ENCODE measurements at places on chromosomes 3 and 15.

GRCh38 chr3:186653080-186653707 is 12.6 kb upstream of the HRG start:
- H3K4me1 ChIP-seq = peaks cover 12% of the 10 kb centered on the region
- no peak for DNase-seq
- H3K36me3 ChIP-seq = no peaks in the 10 kb centered on the region
- H3K27ac ChIP-seq = no peak overlapping the region
- no peak overlapping the region for H3K4me3 ChIP-seq

GRCh38 chr15:88113613-88114308 is 142.8 kb downstream of the NTRK3 start:
- no peak overlapping the region for H3K4me3 ChIP-seq
- no peaks in the 10 kb centered on the region for H3K27me3 ChIP-seq

GRCh38 chr3:133367956-133368355 is 31.9 kb upstream of the BFSP2 start:
- DNase-seq = no peak
- H3K27ac ChIP-seq = no peak overlapping the region

- no peaks in the 10 kb centered on the region for H3K36me3 ChIP-seq
- no peaks in the 10 kb centered on the region for H3K27me3 ChIP-seq
- peak overlapping the region; percentile 94 for H3K27ac ChIP-seq
- H3K4me1 ChIP-seq = peaks cover 83% of the 10 kb centered on the region
Observed at GRCh38 chr3:56917361-56918110, 115.8 kb upstream of the ARHGEF3 start.

- H3K27ac ChIP-seq = peak overlapping the region; percentile 76
- H3K4me1 ChIP-seq = peaks cover 28% of the 10 kb centered on the region
- H3K27me3 ChIP-seq = no peaks in the 10 kb centered on the region
- peaks cover 89% of the 10 kb centered on the region for H3K36me3 ChIP-seq
- DNase-seq = no peak
- no peak overlapping the region for H3K4me3 ChIP-seq
Observed at GRCh38 chr3:3145831-3146230, 19.1 kb downstream of the TRNT1 start.

- no peaks in the 10 kb centered on the region for H3K4me1 ChIP-seq
- H3K4me3 ChIP-seq = no peak overlapping the region
- H3K36me3 ChIP-seq = no peaks in the 10 kb centered on the region
- peaks cover 4% of the 10 kb centered on the region for H3K27me3 ChIP-seq
Observed at GRCh38 chr3:133113927-133114597, 75.9 kb downstream of the TMEM108 start.

DNA sequence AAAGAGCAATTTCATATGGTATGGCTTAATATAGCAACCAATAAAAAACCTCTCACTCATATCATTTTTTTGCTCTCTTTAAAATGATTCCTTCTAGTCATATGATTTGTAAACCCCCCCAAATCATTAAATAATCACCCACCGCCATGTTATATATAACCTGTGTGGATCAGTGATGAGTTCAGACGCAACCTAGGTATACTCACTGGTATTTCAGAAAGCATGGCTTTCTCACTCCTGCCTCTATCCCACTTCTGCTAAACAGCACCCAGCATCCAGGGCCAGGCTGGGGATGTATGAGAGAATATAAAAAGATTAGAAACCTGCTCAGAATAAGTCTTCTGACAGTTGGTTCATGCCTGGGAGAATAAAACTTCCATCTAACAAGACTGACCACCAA is 172.3 kb upstream of the PRICKLE2 start:
- no peak overlapping the region for H3K27ac ChIP-seq
- H3K4me1 ChIP-seq = peaks cover 2% of the 10 kb centered on the region
- no peak for DNase-seq
- no peaks in the 10 kb centered on the region for H3K27me3 ChIP-seq
- no peak overlapping the region for H3K4me3 ChIP-seq
- no peaks in the 10 kb centered on the region for H3K36me3 ChIP-seq

DNA sequence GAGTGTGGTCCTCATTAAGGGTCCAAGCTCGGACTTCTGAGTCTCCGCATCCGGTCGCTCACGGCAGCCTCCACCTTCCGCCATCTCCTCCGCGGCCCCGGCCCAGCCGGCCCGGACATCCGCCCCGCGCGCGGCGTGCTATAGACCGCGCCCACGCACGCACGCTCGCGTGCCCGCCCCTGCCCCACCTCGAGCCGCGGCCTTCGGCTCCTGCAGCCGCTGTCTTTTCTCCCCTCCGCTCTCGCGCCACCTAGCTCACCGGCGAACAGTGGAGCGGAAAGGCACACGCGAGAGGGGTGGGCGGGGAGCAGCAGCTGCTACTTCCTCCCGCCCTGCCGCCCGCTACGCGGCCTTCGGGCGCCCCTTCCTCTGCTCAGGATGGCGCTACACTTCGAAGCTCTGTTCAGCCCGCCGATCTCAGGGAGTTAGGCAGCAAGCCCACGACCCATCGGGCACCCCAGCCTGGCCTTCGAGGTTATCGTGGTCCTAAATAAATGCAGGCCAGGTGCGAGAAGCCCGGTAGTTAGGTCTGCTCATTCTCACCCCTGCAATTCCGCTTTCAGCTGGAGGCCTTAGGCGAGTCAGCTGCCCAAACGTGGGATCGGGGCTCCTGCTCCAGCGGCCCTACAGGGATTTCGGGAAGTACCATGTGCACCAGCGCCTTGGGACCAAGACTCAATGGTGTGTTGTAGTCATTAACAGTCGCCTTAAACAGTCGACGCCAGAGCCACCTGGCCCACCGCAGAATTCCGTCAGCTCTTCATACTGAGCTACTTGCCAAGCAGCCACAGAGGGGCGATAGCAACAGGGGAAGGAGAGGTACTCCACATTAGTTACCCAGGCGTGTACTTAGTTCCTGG is at the start of gene USP4:
Gene USP4 (minus strand): TSS at position 113 of the 860 bp plus-strand sequence. CDS start 29 bp downstream, at position 84.
- DNase-seq = peak; percentile 89
- H3K4me1 ChIP-seq = peaks cover 45% of the 10 kb centered on the region
- H3K36me3 ChIP-seq = no peaks in the 10 kb centered on the region
- H3K27me3 ChIP-seq = no peaks in the 10 kb centered on the region
- peak within 1 kb of the TSS; percentile 99 for H3K27ac ChIP-seq

DNA sequence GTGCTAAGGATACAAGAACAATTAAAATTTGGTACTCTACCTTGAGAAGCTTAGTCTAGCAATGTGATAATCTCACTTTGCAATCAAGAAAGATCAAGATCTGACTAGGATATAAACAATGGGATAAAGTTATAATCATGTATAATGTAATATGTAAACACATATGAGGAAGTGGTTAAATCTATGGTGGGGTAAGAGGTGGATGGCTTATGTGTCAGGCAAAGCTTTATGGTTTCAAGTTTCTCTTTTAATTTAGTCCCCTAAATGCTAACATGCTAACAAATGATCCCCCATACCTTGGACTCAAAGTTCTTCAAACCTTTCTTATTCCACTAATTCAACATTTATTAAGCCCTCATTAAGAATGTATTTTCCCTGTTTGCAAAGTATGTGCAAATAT is 2.5 kb downstream of the RSL24D1 start:
- no peak overlapping the region for H3K4me3 ChIP-seq
- H3K4me1 ChIP-seq = peaks cover 16% of the 10 kb centered on the region
- H3K36me3 ChIP-seq = peaks cover 8% of the 10 kb centered on the region
- no peaks in the 10 kb centered on the region for H3K27me3 ChIP-seq

DNA sequence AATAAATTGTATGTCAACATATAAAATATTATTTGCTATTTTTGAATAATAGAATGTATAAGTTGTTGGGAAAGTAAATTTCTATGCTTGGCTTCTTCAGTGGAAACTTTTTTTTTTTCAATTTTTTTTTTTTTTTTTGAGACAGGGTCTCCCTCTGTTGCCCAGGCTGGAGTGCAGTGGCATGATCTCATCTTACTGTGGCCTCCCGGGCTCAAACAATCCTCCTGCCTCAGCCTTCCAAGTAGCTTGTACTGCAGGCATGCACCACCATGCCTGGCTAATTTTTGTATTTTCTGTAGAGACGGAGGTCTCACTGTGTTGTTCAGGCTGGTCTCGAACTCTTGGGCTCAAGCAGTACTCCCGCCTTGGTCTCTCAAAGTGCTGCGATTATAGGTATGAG is 16.8 kb downstream of the MBNL1 start:
- H3K36me3 ChIP-seq = no peaks in the 10 kb centered on the region
- peak overlapping the region; percentile 82 for H3K27ac ChIP-seq
- peak overlapping the region; percentile 70 for H3K4me3 ChIP-seq
- H3K27me3 ChIP-seq = no peaks in the 10 kb centered on the region

- no peaks in the 10 kb centered on the region for H3K27me3 ChIP-seq
- peaks cover 10% of the 10 kb centered on the region for H3K4me1 ChIP-seq
- H3K36me3 ChIP-seq = no peaks in the 10 kb centered on the region
- H3K27ac ChIP-seq = no peak overlapping the region
- no peak for DNase-seq
- H3K4me3 ChIP-seq = no peak overlapping the region
Observed at GRCh38 chr3:270688-271087, 74.1 kb downstream of the CHL1 start.

- no peak for DNase-seq
- H3K27me3 ChIP-seq = peaks cover 21% of the 10 kb centered on the region
- no peak overlapping the region for H3K4me3 ChIP-seq
- peaks cover 4% of the 10 kb centered on the region for H3K36me3 ChIP-seq
Observed at GRCh38 chr15:80701676-80702311, 6.7 kb downstream of the ABHD17C start.

DNA sequence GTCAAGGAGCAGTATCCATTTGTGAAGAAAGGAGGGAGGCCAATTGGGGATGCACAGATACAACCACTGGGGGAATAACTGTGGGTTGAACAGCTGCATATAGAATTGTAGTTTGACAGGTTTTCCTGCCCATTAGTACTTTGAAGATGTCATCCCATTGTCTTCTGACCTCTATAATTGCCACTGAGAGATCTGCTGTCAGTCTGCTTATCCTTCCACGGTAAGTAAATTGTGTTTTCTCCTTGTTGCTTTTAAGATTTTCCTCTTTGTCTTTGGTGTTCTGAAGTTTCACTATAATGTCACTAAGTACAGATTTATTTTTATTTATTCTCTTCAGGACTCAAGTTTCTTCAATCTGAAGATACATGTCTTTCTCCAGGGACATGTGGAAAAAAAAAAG is 56.6 kb downstream of the MOBP start:
- no peak overlapping the region for H3K4me3 ChIP-seq
- H3K36me3 ChIP-seq = no peaks in the 10 kb centered on the region
- no peaks in the 10 kb centered on the region for H3K4me1 ChIP-seq
- peaks cover 15% of the 10 kb centered on the region for H3K27me3 ChIP-seq
- H3K27ac ChIP-seq = no peak overlapping the region
- no peak for DNase-seq

- no peak overlapping the region for H3K4me3 ChIP-seq
- no peaks in the 10 kb centered on the region for H3K36me3 ChIP-seq
- H3K4me1 ChIP-seq = no peaks in the 10 kb centered on the region
- DNase-seq = no peak
- H3K27ac ChIP-seq = no peak overlapping the region
- H3K27me3 ChIP-seq = peaks cover 8% of the 10 kb centered on the region
Observed at GRCh38 chr15:62631076-62631724, 411.3 kb upstream of the TPM1 start.

DNA sequence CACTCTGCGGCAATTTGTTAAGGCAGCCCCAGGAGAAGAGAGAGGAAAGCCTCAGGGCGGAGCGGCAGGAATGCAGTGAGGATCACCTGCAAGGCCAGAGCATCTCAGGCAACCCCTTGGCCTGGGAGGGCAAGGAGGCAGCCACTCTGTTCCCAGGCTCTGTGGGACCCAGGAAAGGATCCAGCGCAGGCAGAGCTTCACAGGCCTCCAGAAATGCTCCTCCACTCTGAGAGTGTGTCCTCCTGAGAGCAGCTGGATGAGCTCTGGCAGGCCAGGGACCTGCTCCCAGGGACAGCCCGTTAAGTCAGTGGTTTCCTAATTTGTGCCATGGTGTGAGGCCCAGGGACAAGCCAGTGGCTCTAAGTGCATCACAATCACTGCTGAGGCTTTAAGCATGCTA is 35.2 kb downstream of the RAB6B start:
- no peaks in the 10 kb centered on the region for H3K36me3 ChIP-seq
- no peak for DNase-seq
- no peaks in the 10 kb centered on the region for H3K4me1 ChIP-seq
- H3K27ac ChIP-seq = no peak overlapping the region
- no peaks in the 10 kb centered on the region for H3K27me3 ChIP-seq
- H3K4me3 ChIP-seq = no peak overlapping the region

GRCh38 chr3:17645074-17645698 is 97.2 kb downstream of the TBC1D5 start:
- H3K27ac ChIP-seq = no peak overlapping the region
- H3K36me3 ChIP-seq = peaks cover 3% of the 10 kb centered on the region
- no peak overlapping the region for H3K4me3 ChIP-seq
- peaks cover 4% of the 10 kb centered on the region for H3K4me1 ChIP-seq

- H3K4me1 ChIP-seq = no peaks in the 10 kb centered on the region
- no peaks in the 10 kb centered on the region for H3K27me3 ChIP-seq
- no peak overlapping the region for H3K4me3 ChIP-seq
- peaks cover 9% of the 10 kb centered on the region for H3K36me3 ChIP-seq
Observed at GRCh38 chr15:65008983-65009382, 19.3 kb upstream of the SPG21 start.

DNA sequence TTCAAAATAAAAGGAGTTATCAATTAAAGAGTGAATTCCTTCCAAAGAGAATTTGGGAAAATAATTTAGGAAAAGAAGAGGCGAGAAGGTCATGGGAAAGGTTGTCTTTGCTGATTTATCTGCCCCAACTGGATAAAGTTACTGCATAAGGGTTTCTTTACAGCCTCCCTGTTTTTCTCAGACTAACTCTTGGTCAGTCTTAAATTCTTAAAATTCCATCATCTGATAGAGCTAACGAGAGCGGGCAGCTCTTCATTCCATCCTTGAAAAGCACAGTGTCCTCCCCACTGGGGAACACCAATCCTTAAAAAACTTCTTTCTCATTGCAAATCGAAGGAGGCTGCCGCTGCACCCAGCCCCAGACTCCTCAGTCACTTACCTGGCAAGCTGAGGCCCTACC is 107.2 kb downstream of the PGPEP1L start:
- H3K27ac ChIP-seq = no peak overlapping the region
- H3K4me1 ChIP-seq = no peaks in the 10 kb centered on the region
- H3K36me3 ChIP-seq = peaks cover 58% of the 10 kb centered on the region
- no peak overlapping the region for H3K4me3 ChIP-seq
- no peaks in the 10 kb centered on the region for H3K27me3 ChIP-seq

DNA sequence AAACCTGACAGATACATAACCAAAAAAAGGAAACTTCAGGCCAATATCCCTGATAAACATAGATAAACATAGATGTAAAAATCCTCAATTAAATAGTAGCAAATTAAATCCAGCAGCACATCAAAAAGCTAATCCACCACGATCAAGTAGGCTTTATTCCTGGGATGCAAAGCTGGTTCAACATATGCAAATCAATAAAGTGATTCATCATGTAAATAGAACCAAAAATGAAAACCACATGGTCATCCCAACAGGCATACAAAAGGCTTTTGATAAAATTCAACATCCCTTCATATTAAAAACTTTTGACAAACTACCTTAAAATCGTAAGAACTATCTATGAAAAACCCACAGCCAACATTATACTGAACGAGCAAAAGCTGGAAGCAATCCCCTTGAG is 882.2 kb downstream of the NTRK3 start:
- H3K27me3 ChIP-seq = peaks cover 39% of the 10 kb centered on the region
- no peak overlapping the region for H3K4me3 ChIP-seq
- no peaks in the 10 kb centered on the region for H3K36me3 ChIP-seq
- H3K4me1 ChIP-seq = no peaks in the 10 kb centered on the region
- H3K27ac ChIP-seq = no peak overlapping the region

All from naive thymus-derived CD8-positive, alpha-beta T cell (primary cell).